ENCODE measurements at places on chromosomes 6 and 20.

DNA sequence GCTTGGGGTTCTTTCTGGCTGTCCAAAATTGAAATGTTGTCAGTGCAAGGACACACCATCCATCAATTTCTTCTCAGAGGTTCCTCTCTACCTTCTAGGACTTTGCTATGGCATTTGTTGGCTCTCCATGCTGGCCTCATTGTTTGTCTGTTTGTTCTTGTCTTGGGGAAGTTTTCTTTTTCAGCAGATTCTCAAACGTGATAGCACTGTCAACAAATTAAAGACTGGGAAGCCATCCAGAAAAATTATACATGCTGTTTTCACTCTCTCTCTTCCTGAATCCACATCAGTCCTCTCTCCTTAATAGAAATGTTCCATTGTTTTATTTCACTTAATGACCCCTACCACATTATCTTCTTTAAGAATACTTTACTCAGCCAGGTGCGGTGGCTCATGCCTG, 130.4 kb downstream of the PCSK2 start:
- DNase-seq, result no peak

- no peak for DNase-seq
Measured at GRCh38 chr20:35650632-35651031, 14.1 kb downstream of the CPNE1 start.

DNA sequence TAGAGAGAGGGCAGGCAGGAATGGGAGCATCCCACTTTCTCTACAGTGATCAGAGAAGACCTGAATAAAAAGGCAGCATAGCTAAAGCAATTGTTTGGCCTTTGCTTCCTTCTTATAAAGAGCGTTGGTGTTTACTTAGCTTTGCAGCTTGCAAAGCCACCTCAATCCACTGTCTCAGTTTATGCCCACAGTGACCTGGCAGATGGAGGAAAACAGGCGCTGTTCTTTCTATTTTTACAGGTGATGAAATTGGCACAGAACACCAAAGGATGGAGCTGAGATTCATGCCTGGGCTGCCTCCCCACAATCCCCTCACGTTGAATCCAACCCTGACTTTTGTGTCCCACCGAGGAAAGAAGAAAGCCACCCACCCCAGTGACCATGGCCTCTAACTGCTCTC, 130.5 kb downstream of the TTLL2 start:
- no peak for DNase-seq

- DNase-seq, result no peak
Measured at GRCh38 chr6:117228202-117228601, 37.2 kb upstream of the VGLL2 start.

DNA sequence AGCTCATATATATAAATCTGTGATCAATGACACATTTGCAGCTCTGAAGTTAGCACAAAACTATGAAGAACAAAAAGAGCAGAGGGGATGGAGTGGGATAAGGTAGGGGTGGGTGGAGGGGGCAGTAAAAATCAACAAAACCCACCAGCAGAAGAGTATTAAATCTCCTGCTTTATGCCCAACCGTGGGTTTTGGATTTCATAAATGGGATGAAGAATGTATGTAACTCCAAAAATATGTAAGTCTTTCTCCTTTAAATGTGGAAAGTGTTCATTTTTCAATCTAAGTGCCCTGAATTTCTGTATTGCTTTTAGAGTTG, 480.3 kb upstream of the MARCKS start:
- DNase-seq, result no peak

GRCh38 chr20:31839782-31840487, 5.5 kb downstream of the FOXS1 start:
- no peak for DNase-seq

DNA sequence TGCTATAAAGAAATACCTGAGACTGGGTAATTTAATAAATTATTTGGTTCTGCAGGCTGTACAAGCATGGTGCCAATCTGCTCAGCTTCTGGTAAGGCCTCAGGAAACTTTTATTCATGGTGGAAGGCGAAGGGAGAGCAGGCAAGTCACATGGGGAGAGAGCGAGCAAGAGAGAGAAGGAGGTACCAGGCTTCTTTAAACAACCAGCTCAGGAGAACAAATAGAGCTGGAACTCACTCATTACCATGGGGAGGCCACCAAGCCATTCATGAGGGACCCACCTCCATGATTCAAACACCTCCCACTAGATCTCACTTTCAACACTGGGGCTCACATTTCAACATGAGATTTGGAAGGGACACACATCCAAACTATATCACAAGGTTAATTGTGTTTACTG, 44.9 kb upstream of the CRISP1 start:
- DNase-seq, result no peak

GRCh38 chr20:49501917-49502316, 19.4 kb upstream of the KCNB1 start:
- no peak for DNase-seq

DNA sequence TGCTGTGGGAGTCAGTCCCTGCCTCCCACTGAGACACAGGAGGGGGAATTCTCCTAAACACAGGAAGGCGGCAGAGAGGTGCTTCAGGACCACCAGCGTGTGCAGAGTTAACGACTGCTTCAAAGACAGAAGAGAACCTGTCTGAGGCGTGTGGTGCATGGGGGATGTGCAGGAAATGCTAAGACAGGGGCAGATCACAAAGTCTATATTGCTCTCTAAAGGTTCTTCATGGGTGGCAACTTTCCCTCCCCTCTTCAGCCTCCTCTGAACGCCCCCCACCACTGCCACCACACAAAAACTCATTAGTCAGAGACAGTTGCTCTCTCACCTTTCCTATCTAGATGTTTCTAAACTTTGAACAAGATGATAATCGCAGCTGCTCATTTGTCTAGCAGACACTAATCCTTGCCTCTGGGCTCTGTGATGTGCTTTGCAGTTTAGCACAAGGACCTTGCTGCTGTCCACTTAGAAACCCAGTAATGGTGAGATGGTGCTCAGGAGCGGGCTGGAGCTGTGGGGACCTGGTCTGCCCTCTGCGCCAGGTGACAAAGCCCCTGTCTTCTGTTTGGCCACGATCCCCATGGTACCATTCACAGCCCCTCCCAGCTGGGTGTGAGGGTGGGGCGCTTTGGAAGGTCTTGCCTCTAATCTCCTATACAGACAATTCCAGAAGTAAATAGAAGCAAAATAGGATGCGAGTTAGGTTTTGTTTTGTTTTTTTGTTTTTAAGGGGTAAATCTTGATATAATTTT, 219.6 kb downstream of the NRN1 start:
- no peak for DNase-seq

DNA sequence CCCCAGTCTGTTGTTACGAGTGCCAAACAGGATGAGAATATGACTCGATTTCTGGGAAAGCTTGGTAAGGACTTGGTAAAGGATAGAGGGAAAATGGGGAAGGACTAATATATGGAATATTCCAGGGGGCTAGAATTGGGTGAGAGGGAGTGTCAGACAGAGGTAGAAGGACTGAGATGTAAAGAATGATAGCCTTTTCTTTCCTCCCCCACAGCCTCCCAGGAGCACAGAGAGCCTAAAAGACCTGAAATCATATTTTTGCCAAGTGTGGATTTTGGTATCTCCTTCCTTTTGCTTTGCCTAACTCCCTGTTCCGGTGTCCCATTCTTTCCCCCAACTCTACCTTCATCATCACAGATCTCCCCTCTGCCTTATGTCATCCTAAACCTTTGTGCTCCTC, 3.1 kb downstream of the MSH5 start:
- no peak for DNase-seq

GRCh38 chr6:122530440-122531046, 58.9 kb upstream of the SERINC1 start:
- no peak for DNase-seq

GRCh38 chr20:50089787-50090177, 23.2 kb downstream of the UBE2V1 start:
- no peak for DNase-seq

GRCh38 chr20:8489094-8489883, 357.2 kb downstream of the PLCB1 start:
- no peak for DNase-seq

GRCh38 chr6:12666886-12667285, 49.7 kb upstream of the PHACTR1 start:
- DNase-seq, result no peak

DNA sequence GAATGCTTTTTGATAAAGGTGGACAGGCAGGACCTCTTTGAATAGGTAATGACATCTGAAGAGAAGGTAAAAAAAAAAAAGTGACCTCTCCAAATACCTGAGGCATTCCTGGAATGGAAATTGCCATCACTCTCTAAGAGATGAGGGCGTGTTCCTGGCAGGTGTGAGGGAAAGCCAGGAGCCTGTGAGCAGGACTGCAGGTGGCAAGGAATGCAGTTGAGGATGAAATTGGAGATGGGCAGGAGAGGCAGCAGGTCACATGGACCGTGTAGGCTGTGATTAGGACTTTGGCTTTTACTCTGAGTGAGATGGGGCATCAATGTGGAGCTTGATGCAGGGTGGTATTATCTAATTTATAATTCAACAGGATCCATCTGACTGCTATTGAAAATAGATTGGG, 227.4 kb downstream of the LRFN2 start:
- no peak for DNase-seq

GRCh38 chr6:57267586-57268293, 45.6 kb upstream of the RAB23 start:
- DNase-seq, result no peak

DNA sequence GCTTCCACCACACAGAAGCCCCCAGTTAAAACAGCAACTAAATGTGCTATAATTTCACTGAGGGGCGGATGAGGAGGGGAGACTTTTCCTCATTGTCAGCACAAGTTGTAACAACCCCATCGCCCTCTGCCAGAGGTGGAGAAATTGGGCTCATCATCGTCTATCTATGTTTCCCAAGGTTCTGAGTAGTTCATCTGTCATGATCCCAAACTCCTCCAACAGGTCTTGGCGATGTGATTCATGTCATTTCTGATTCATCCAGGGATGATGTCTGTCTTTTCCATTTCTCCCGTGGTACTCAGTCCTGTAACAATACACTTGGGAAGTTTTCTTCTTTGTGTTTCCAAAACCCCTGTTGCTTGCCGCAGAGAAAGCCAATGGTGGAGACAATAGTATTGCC, 51.0 kb downstream of the TFAP2A start:
- no peak for DNase-seq

DNA sequence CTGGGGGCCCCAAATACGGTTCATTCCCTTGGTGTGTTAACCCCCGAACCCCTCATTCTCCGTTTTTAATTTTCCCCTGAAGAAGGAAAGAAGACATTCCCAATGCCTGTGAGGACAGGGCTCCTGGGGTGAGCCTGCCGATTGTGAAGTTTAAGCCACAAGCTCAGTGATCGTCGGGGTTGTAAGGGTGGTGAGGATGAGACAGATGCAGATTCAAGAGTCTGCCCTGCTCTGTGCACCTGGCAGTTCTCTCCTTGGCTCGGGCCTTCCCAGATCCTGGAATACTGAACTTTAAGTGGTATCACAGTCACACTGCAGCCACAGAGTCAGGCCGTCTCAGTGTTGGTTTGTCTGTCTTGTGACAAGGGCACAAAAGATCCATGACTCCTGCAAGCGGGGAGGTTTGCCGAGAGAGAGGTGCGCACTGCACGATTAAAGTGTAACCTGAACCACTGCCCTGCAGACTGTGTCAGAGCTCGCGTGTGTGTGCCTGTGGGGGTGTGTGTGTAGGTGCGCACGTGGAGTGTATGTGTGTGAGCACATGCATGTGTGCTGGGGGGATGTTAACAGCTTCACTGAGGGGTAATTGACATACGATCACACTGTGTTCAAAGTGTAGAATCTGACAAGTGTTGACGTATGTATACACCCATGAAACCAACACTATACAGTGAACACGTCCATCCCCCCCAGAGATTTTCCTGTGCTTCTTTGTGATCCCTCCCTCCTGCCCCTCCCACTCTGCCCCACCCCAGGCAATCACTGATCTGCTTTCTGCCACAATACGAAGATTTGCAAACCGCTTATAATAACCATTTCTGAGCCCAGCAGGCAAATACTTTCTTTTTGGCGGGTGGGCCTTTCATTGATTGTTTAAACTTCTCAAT, 38.9 kb downstream of the RPP40 start:
- no peak for DNase-seq

DNA sequence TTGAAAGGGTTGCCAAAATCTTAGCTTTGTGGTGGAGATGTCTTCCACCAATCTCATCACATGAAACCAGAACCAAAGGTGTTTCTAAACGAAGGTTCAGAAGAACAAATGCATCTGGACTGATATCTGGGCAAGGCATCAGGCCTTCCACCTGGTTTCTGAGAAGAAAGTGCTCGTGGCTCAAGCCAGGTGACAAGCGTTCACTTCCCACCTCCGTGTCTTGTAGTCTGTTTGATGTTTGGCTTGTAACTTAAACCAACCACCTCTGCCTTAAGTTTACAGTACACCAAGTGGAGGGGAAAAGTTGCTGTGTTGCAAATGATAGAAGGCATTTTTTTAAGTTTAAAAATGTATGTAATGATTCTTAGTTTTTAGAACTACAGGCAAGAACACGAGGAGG, 66.9 kb upstream of the MAP3K7 start:
- DNase-seq, result no peak

DNA sequence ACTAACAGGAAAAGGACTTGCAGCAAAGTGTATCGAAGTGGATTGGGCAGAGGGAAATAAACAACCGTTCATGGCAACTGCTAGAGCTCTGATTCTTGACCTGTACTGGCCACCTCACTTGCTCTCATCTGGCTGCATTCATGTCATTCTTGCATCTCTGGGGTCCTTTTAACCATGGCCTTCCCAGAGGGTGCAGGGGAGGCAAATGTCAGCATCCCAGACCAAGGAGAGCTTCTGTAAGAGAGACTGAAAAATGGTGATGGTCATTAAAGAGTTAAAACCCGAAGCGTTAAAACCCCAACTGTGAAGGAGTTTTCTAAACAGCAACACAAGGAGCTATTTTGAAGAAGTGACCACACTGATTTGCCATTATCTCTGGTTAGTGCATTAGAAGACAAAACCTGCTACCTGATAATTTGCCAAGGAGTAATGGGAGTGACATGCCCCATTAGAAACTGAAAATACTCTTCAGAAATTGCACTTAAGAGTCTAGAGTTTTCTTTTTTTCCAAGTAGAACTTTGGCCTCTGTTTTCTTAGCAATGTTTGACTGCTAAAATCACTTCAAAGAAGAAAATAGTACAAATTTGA, 62.4 kb downstream of the APCDD1L start:
- no peak for DNase-seq

- no peak for DNase-seq
Measured at GRCh38 chr20:23099791-23100719, 13.9 kb upstream of the CD93 start.

DNA sequence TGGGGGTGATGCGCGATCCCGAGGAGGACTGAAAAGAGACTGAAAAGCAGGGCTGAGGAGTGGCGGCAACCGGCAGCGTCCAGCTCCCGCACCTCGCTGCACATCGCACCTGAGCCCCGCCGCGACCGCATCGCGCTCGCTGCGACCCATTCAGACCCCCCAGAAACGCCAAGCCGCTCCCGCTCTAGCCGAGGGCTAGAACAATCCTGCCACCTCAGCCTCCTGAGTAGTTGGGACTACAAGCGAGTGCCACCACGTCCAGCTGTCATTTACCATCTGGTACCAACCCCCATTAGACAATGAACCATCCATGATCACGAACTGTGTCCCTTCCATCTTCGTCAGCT, 33.2 kb downstream of the HLA-A start:
- no peak for DNase-seq

GRCh38 chr20:42530191-42530590, 659.5 kb downstream of the PTPRT start:
- DNase-seq, result no peak

- no peak for DNase-seq
Measured at GRCh38 chr6:14772188-14772587, 473.7 kb upstream of the JARID2 start.

GRCh38 chr6:11492464-11493290, 44.9 kb upstream of the TMEM170B start:
- no peak for DNase-seq

Data from cortex of kidney (tissue), 1 donor.